Left hindlimb (tissue), 1 donor: ENCODE measurements at places on chromosomes 2 and 18.
A peak's percentile ranks its signal among the peaks of the same experiment; 100 is the strongest.

- DNase-seq, result no peak
These were observed 8.2 kb downstream of the ATOH8 start for GRCh38 chr2:85761946-85762345.

GRCh38 chr18:13725566-13726231 lies 659 bp downstream of the FAM210A start:
- no peak for DNase-seq

DNA sequence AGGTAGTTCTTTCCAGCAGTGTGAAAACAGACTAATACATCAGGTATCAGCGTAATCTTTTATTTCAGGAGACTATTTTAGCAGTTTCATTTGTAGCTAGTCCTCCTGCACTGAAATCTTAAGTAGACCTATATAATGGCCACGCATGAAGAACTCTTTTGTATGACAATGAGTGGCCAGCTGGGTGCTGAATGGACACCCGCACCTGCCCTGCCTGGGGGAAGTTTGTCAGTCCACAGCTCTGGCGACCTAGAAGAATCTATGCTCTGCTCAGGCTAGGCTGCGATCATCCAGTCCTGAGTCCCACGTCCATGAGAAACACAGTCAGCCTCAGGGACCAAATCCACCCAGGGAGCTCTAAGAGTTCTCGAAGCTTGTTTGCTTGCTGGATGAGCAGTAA lies 709.2 kb upstream of the ID2 start:
- no peak for DNase-seq

- DNase-seq, result no peak
These were observed 52.6 kb downstream of the QPCT start for GRCh38 chr2:37396890-37397565.

- no peak for DNase-seq
These were observed 381.5 kb upstream of the ETAA1 start for GRCh38 chr2:67015681-67016080.

GRCh38 chr2:137947728-137948336 lies 16.4 kb upstream of the HNMT start:
- peak; percentile 69 for DNase-seq

DNA sequence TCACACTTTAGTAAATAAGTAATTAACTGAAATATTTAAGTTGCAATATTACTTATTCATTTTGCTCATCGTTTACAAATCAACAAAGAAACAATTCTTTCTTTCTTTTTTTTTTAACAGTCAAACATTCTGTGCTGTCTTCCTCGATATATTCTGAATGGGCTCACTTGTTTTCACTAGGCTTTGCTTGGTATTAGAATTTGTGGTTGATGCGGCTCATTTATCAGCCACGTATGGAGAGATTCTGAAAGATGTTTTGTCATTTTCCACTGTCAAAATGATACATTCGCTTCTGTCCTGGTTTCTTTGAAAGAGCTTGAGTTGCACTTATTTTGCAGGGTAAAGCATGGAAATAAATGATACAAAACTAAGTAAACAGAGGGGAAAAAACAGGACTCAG lies 323.7 kb downstream of the LRRTM1 start:
- DNase-seq, result no peak

DNA sequence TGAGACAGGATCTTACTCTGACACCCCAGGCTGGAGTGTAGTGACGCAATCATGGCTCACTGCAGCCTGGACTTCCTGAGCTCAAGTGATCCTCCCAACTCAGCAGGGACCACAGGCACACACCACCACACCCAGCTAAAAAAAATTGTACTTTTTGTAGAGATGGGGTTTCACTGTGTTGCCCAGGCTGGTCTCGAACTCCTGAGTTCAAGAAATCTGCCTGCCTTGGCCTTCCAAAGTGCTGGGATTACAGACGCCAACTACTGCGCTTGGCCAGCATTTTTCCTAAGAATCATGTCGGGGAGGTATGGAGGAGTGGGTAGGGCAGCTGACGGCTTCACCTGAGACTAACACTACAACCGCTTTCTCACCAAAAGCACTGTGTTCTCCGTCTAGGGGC lies 50.4 kb downstream of the CYP26B1 start:
- DNase-seq, result no peak

DNA sequence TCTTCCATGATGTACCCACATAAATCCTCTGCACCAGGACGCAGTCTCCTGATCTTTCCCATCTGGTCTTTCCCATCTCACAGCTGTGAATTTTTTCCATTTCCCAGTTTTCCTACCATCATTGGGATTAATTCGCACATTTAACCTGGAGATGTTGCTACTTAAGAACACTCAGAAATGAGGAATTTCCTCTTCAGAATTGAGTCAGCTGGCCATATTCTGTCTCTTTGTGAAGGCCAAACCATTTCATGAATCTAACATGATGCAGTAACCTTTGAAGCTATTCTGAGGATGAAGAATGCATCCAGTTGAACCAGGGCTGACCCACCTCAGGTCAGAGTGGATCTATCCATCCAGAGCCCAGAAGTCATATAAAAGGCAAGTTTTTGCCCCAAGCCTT lies 326.8 kb downstream of the SETBP1 start:
- DNase-seq, result no peak

DNA sequence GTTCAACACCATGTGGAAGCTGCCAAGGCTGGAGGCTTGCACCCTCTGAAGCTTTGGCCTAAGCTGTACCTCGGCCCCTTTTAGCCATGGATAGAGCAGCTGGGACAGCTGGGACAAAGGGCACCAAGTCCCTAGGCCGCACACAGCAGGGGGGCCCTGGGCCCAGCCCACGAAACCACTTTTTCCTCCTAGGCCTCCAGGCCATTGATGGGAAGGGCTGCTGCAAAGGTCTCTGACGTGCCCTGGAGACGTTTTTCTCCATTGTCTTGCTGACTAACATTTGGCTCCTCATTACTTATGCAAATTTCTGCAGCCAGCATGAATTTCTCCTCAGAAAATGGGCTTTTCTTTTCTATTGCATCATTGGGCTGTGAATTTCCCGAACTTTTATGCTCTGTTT lies 13.7 kb downstream of the RAPGEF4 start:
- no peak for DNase-seq

DNA sequence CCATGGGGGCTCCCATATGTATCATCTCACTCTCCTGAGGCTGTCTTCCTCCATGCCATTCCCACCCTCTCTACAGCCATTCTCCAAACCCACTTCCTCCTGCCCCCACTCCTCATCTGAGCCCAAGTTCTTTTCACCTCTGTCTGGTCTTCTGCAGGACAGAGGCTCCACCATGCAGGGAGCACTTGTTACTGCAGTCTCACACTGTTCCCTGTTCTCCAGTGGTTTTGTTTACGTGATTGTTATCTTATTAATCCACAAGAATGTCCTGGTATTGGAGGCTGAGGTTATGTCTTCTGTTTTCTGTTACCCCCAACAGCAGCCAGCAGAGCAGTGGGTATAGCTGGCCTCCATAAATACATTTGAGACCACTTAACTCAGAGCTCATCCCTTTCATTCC lies 51.4 kb downstream of the PAX8 start:
- no peak for DNase-seq
